ENCODE measurements at places on chromosomes 3 and 15.

DNA sequence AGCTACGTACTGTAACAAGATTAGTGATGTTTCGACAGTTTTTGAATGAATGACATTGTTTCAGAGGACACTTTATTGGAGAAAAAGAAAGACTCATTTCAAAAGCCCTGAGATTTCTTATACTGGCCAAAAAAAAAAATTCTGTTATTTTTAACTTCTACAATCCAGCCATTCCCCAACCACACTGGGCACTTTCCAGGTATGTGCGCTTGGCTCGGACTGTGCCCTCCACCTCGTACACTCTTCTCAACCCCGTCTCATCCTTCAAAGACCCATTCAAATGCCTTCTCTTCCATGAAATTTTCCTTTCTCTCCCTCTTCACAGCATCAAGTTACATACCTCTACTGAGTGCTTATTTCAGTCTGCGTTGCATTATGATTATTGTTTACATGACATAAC is 328.5 kb upstream of the SOX2 start:
- no peak for DNase-seq

DNA sequence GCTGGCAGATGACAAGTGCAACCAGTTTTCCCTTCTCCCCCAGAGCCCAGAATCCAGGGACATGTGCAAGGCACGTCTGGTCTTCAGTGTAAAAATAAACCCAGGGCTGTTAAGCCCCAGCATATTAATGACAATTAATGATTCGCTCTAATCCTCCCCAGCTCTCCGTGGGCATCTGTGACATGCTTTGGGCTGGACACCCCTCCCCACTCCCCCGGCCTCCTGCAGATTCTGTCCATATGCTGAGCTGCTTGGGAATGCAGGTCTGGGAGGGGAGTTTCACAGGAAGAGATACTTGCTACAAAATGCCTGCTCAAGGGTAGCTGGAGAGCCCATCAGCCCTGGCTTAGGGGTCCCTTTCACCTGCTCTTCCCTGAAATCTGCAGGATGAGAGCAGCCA is 43.0 kb upstream of the NTRK3 start:
- DNase-seq, result no peak

DNA sequence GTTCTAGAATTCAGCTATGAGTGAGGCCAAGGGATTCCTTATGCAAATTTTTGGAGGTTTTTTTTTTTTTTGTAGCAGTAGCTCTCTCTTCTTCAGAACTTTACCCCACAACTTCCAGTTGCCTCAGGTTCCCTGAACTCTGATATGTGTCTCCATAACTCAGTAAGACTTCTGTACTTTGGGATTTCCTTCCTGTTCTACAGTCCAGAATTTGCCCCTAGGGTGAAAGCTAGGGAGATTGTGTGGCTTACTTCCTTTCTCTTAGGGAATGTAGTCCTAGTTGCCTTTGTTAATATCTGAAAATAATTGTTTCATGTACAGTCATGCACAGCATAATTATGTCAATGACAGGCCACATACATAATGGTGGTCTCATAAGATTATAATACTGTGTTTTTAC is 30.8 kb downstream of the LRRC28 start:
- no peak for DNase-seq

DNA sequence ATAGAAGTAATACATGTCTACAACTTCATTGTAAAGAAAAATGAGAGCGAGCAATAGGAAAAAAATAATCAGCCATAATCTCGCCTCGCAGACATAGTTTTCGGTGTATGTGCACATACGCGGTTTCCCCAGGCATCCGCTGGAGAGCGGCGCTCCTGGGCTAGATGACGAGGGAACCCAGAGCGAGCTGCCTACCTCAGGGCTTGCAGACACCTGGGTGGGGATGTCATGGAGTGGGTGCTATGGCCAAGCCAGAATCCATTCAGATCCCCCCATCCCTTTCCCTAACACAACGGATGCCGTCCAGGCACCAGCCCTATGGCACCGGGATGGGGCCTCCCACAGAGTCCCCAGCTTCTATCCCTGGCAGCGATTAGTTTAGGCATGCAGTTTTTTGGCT is 4.5 kb upstream of the CFAP100 start:
- DNase-seq, result no peak

DNA sequence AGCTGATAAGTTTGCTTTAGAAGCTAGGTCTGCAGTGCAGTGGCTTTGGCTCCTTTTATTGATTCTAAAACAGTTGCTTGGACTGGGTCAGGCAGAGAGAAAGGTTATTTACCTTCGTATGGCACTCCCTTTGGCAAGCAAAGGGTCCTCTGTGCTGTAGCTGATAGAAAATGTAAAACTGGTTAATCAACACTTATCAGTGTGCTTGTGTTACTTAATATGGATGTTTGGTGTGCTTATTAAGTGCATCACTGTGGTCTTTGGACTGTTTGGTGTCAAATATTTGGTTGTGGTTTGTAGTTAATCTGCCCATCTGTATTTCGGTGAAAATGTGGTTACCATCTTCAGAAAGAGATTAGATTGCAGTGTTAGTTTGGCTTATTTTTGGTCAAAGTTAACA is 16.0 kb downstream of the UBE2E2 start:
- DNase-seq, result peak; percentile 47

GRCh38 chr3:15510493-15510892 is 11.0 kb downstream of the COLQ start:
- DNase-seq, result no peak

DNA sequence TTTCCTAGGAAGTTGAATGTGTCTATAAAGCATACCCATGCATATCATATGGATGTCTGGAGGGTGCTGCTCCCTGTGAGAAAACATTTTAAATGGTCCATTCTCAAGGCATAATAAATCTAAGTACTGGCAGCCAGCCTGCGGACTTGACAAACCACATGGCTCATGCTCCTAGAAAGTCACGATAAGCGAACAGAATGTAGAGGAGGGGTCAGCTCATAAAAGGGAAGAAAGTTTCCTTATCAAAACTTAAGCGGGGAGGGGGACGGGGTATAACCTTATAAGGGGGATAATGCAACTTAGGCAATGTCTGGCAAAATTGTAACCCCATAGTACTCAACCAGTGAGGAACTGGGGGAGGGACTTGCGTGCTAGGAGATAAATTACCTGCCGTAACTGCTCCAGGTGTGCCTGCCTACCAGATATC is 159.8 kb upstream of the LMCD1 start:
- DNase-seq, result no peak

GRCh38 chr3:70564552-70564951 is 252.1 kb upstream of the MDFIC2 start:
- no peak for DNase-seq

DNA sequence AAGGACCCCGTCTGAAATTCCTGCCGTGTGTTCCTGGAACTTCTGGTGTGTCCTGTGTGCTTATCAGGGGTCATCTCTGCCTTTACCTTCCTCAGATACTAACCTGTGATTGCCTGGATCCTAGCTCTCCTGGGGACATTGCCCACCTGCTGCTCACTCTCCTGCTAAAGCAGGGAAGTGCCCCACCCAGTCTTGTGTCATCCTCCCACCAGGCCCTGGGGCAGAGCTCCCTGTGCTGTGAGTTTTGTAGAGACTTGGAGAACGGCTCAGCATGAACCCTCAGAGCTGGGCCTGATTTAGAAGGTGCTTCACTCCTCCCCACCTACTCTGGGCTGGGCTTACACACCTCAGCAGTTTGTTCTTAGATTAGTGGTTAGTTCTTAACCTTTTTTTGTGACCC is 3.8 kb upstream of the TMEM44 start:
- DNase-seq, result no peak

DNA sequence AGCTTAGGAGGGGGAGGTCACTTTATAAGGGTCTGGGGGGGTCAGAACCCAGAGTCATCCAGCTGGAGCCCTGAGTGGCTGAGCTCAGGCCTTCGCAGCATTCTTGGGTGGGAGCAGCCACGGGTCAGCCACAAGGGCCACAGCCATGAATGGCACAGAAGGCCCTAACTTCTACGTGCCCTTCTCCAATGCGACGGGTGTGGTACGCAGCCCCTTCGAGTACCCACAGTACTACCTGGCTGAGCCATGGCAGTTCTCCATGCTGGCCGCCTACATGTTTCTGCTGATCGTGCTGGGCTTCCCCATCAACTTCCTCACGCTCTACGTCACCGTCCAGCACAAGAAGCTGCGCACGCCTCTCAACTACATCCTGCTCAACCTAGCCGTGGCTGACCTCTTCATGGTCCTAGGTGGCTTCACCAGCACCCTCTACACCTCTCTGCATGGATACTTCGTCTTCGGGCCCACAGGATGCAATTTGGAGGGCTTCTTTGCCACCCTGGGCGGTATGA is at the start of gene RHO:
Gene RHO, plus strand, starts transcription at position 51 of the 512 bp plus-strand sequence. Its CDS starts 95 bp downstream, at position 146.
- DNase-seq, result no peak

DNA sequence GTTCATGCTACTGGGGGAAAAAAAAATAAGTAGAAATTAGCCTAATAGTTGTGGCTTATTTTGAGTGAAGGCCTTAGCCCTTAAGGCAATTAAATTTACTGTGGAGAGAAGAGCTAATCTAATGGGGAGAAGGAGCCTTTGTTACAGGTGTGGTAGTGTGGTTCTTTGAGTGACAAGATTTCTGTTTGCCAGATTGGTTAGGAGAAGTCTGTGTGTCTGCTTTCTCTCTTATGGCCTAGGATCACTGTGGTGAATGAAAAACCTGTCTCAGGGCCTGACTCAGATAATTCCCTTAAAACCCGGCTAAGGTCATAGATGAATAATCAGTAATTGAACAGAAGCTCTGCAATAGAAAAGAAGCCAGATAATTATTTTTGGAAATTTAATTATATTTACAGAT is 27.0 kb downstream of the OPA1 start:
- DNase-seq, result no peak

GRCh38 chr15:71337197-71337845 is 222.1 kb downstream of the THSD4 start:
- DNase-seq, result no peak

GRCh38 chr15:71115567-71116351 is 488 bp downstream of the THSD4 start:
- peak; percentile 45 for DNase-seq

DNA sequence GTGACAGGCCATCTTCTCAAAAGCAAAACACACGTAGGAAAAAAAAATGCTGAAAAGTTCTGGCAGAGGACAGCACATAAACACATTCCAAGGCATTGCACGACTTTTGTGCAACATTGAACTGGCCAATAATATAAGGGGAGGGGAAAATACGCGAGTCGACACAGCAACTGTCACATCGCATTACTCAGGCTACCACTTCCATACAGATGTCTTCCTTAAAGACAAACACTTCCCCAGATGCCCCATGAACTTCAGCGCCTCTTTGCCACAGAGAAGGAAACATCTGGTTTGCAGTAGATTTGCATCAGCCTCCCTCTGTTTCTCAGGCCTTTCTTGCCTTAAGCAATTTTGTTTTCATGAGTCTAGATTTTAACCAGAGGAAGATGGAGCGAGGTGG is 144.4 kb upstream of the IGF1R start:
- peak; percentile 96 for DNase-seq

GRCh38 chr3:72214066-72214951 is 429.4 kb upstream of the PROK2 start:
- DNase-seq, result peak; percentile 25

DNA sequence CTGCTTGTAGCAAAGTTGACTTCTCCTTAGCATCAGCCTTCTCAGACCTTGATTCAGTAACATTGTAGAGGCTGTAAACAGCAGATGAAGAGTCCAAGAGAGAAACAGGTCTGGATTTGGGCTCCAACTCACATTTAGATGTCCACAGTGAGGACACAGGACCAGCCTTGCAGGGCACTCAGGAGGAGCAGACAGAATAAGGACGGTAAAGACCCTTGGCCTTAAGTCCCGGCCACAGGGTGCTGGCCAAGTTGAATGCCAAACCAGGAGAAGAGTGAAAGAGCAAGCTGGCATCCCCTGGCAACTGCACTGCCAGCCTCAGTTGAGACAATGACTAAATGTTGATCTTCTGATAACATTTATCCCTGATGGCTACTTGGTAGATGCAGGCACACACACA is 136.3 kb downstream of the LRRK1 start:
- DNase-seq, result no peak

DNA sequence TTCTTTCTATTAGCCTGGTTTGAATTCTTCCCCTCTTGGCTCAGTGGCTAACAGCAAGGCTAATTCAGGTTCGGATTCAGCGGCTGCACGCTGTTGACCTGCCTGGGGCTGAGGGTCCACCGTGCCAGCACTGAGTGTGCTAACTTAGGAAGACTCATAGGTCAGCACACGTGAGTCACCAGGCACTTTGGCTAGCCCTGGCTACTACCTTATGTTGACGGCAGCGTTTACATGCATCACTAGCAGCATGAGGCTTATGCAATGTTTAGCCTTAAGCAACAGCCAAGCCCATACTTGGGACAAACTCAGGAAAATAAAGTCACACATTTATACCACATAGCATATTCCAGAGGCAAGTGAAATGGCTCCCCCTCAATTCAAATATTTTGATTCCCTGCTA is 137.7 kb downstream of the RAB11A start:
- DNase-seq, result no peak

GRCh38 chr15:66269326-66270090 is 16.0 kb upstream of the MEGF11 start:
- peak; percentile 52 for DNase-seq

- no peak for DNase-seq
These were observed 37.1 kb downstream of the MAGI1 start for GRCh38 chr3:66001626-66002025.

- no peak for DNase-seq
These were observed 318.7 kb upstream of the SEMA6D start for GRCh38 chr15:47398594-47398993.

DNA sequence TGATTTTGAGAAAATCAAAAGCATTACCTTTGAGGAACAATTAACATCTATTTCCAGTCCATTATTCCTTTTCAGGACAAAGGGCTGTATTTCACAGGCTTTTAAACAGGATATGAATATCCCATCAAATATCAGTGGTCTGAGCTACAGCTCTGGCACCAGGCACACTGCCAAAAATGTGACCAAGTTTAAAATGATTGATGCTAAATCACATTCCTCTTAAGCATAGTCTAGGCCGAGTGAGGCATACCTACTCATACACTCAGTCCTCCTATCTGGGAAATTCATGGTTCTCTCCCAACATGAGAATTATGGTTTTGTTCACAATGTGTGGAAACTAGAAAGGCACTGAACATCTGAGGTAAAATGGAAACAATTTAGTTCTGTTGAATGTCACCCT is 683.5 kb downstream of the TUSC7 start:
- no peak for DNase-seq

- DNase-seq, result no peak
These were observed 17.2 kb downstream of the CASR start for GRCh38 chr3:122200661-122201060.

DNA sequence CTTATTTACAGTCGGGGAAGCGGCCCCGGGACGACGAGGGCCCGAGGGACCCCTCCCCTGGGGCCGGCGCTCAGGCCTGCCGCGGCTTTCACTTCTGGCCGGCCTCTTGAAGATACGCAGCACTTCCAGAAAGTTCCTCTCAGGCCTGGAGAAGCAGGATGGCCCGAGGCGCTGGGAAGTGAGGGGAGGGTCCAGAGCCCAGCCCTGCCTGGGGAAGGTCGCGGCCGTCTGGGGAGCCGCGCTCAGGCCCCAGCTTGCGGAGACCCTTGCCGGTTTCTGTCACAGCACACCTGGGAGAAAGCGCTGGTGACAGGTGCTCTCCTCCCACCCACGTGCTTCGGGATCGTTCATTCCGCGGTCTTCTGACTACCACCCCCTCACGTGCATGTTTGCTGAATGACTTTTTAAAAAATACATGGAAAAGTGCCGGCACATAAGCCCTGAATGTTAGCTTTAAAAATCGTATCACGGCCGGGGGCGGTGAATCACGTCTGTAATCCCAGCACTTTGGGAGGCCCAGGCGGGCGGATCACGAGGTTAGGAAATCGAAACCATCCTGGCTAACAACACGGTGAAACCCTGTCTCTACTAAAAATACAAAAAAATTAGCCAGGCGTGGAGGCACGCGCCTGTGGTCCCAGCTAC is 727 bp upstream of the TM2D3 start:
- peak; percentile 36 for DNase-seq

- no peak for DNase-seq
These were observed 99.4 kb downstream of the IQSEC1 start for GRCh38 chr3:12973827-12974226.

All from AG10803 (cell line).